NCI-H748 treated with DMSO at 0.1 percent for 48 hours (cell line): ENCODE measurements at places on chromosomes 5 and 9.

GRCh38 chr5:76029739-76030138 is 53.4 kb upstream of the SV2C start:
- no peak for DNase-seq

- DNase-seq: no peak
Observed at GRCh38 chr9:95887926-95888497, 12.5 kb downstream of the ERCC6L2 start.

DNA sequence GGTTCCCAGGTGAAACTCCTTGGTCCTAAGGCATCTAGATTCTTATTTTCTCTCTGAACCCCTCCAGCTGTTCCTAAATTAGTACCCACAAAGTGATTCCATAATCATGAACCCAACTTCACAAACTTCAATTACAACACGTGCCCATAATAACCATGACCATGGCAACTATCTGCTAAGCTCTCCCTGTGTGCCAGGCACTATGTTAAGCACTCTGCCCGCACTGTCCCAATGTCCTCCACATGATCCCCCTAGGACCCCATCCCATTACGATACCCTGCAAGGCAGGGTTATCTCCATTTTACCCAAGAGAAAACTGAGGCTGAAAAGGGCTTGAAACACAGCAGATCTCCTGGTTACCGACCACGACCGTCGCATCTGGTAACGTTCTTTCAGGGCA is 25.3 kb upstream of the ZNF622 start:
- no peak for DNase-seq

- no peak for DNase-seq
Observed at GRCh38 chr5:138258704-138259292, 15.6 kb downstream of the GFRA3 start.

DNA sequence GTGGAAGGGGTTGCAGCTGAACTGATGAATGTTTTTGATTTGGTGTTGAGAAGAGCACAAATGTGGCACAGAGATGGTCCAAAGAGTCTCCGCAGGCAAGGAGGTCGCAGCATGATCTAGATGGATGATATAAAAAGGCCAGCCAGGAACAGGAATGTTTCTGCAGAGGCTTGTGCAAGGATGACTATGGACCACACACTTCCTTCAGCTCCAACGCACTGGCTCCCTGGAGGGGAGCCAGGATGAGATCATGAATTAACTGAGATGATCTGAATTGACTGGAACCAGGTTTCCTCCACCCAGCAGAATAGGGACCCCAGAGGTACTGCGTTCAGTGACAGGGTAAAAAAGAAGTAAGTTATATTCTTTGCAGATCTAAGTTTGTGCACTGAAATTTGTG is 89.0 kb downstream of the ARSB start:
- DNase-seq: no peak

GRCh38 chr9:124242331-124243194 is 15.2 kb upstream of the NEK6 start:
- DNase-seq: no peak
